Mammary epithelial cell (primary cell): ENCODE measurements at places on chromosomes 2 and 18. TPM values are rescaled to one million over a fixed set of nuclear protein-coding genes. Genes with fewer than 3 reads are reported as not detected.

DNA sequence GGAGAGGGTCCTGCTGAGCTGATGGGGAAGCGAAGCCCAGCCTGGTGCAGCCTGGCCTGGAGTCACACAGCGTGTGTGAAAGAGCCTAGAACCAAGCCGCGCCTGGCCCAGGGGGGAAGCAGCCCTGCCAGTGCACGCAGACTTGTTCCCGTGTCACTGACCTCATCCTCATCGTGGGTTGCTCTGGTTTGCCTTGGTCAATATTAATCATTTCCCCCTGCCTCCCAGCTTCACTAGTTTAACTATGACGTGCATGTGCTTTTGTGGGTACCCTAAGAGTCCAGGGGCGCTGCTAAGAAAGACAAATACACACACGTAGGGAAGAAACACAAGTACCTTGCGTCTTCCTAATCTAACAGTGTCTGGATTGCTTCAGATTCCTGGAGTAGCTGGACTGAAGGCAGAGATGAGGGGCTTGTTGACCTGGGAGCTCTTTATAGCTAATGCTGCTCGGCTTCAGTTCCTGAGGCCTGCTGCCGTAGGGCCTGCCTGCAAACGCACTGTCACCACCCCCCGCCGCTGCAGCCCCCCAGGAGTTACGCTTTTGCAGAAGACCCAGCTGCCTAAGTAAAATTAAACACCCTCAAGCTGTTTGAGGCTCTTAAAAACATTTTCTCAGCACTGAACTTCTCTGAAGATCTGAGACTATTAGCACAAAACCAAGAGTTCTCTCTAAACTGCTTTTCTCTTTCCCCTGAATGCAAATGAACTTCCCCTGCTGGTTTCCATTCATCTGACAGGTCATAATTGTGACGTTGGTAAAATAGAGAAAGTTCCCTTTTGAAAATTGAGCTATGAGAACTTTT is 159.2 kb downstream of the FAM210A start:
- peak; percentile 5 for DNase-seq

- peak; percentile 56 for DNase-seq
Measured at GRCh38 chr2:99386011-99386410, 48.8 kb downstream of the EIF5B start.

DNA sequence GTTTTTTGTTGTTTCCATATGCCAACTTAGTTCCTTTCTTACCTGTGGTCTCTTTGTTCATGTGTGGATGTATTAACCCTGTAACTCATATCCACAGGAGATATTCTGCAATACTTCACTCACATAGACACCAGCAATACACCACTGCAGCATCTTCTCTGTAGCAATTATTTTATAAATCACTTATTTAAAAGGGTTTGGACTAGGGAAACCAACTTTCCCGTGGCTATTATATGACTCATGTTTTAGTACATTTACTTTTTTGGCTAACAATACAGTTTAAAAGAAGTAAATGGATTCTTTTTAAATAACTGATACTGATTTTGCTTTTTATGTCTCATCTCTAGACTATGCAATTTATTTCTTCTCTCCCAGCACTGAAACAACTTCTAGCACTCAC is 488.9 kb downstream of the MBD2 start:
- no peak for DNase-seq

The DSG4 gene
- polyA plus RNA-seq, result 0.15 TPM

The CNDP1 gene
- polyA plus RNA-seq, result not detected

The CROCC2 gene
- not detected for polyA plus RNA-seq

DNA sequence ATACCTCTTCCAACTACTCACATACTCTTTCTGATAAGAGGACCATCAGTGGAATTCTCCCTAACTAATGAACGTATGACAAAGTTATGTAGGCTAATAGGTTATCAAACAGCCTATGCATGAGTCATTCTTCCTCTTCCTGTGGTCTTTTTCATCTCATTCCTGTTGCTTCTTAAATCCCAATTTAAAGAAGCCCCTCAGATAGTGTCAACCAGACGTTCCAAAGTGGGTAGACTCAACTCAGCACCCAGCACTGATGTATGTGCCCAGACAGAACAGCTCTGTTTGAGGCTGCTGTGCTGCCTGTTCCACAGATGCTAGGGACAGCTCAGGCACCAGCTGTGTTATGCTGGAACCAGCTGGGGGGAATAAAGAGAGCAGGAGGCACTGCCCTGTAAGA is 52.6 kb downstream of the CXCR4 start:
- DNase-seq, result no peak

DNA sequence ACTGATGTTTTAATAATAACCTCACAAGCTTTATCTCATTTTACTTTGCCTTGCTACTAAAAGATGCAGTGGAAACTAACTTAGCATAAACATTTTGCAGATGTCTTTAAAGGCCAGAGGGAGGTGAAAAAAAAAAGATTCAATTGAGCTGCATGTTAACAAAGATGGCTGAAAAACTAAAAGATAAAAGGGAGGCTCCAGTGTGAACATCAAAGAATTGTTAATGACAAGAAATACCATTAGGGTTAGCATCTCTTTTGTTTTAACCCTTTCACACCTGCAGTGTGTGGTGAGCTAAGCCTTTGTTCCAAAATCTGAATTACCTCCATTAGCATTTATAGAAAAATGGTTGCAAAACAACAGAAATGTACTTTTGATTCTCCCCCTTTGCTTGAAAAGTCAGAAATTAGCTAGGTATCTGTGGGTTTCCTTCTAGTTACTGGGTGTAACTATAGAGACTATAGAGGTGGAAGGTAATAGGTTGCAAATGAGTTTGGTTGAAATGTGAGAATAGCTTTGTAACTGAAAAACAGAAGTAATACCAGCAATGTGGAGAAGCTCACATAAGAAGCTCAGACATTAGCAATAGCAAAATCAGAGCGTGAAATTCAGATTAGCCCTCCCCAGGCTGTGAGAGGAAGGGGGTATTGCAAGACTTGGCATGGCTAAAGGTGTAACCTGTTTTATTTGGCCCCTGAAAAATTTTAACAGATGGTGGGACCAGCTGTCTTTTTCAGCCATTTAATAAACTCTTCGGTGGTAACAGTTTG is 34.8 kb upstream of the SP5 start:
- DNase-seq, result no peak

DNA sequence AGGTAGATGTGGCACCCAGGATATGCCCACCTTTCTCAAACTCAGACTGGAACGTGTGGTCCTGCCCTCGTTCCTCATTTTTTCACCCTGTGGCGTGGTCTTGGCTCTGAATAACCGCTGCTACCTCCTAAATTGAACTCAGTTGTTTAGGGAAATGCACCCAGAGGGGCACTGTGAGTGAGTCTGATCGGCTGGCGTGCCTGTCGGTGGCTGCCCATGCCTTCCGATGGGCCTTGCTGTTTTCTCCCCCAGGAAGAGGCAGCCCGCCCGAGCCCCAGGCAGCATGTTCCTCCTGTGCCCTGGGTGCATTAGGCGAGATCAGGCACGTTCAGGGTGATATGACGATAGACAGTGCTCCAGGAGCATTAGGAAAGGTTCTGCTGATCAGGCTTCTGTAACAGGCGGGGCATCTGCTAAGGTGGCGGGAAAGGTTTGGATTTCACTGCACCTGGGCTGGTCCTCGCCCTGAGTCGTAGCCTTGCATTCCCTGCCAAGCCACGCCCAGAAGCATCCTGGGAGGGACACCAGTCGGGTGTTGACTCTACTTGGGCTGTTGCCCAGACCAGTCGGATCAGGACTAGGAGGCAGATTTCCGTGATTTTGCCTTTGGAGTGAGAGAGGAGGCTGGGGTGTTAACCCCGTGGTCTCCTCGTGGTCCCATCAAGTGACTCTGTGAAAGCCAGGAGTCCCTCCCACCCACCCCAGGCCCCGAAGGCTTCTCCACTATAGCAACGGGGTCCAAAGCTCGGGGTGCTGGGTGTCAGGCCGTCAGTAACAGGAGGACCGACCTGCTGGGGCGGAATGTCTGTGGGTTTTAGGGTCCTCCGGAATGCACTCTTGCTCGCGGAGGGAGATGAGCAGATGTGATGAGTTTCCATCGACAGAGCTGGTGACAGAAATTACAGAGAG is 75.1 kb downstream of the SH3BP4 start:
- DNase-seq, result peak; percentile 99
